ENCODE measurements at places on chromosomes 7 and 10.

DNA sequence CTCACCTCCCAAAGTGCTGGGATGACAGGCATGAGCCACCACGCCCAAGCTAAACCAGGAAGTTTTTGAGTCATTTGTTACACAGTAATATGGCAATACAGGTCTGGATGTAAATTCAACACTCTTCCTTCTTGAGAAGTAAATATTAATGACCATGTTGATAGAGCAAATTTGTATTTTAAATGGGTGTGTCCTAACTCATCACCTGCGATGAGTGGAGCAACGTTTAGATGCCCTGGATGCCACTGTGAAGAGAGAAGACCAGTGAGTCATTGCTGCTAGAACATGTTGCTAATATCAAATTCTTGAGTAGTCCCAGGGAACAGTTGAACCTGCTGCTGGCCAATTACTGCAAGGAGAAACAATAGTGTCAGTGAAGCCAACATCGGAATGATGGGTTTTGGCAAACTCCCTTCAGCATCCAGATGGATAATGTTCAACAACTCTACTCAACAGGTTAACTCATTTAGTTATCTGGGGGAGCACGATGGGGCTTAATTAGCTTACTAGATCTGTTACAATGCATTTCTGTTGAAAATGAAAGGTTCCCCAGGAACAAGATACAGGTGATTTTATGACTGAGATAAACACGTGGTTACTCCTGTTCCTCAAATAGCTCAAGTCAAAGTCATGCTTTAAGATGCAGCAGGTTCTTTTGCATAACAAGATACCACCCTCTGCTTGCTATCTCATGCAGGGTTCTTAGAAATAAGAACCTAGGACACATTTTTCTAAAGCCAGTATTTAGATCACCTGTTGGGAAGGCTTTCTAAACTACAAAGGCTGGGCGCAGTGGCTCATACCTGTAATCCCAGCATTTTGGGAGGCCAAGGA lies 146.8 kb downstream of the CALN1 start:
- peak; percentile 69 for DNase-seq

DNA sequence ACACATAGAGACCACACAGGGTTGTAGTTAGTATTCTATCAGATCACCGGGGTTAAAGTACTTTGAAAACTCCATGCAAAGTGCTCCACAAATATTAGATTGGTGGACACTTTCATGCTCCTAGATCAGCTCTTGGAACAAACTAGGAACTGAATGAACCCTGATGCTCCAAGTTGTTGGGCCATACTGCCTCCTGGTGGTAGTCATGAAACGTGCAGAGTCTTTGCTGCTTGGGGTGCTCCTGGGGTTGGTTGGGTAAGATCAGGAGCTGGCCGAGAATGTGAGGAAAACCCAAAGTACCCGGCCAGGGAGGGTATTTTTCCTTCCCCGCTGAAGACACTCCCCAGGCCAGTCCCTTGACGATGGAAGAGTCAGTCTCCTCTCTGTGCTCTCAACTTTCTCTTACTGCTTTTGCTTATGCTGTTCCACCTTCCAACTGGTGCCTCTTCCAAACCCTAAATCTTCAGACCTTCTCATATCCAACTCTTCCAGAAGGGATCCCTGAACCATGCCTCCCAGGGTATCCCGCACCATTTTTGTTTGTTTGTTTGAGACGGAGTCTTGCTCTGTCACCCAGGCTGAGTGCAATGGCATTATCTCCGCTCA lies 918 bp upstream of the RPEL1 start:
- DNase-seq, result peak; percentile 64

- DNase-seq, result no peak
Measured at GRCh38 chr10:104331208-104331838, 6.9 kb downstream of the ITPRIP start.

DNA sequence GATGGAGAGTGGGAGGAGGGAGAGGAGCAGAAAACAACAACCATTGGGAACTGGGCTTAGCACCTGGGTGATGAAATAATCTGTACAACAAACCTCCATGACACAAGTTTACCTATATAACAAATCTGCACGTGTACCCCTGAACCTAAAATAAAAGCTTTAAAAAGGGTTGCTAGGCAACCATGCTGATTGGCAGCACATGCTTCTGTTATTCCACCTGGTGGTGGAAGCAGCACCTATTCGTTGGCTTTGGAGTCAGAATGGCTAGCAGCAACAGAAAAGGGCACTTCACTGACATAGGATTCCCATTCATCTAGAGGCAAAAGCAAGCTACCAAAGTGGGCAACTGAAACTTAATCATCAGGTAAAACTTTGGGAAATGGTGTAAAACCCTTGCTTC lies 57.1 kb downstream of the RELN start:
- DNase-seq, result no peak

DNA sequence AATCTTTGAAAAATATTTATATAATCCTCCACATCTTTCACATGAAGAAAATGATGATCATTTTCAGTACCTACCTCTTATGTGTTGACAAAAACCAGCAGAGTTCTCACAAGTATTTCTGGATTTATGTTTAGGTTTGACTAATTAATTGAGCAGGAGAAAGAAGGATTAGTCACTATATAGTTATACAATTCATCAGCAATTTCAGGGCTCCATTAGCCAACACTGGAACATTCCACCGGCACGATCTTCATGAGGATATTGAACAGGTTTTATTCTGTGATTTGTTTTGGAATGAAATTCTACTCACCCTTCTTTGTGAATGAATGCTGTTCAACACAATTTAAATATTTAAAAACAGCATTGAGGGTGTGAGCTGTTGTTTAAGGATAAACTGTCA lies 163.2 kb downstream of the SEM1 start:
- no peak for DNase-seq

GRCh38 chr7:1447551-1448244 lies 11.6 kb downstream of the MICALL2 start:
- no peak for DNase-seq

- peak; percentile 60 for DNase-seq
Measured at GRCh38 chr10:125084191-125084613, 76.2 kb downstream of the CTBP2 start.

- DNase-seq, result no peak
Measured at GRCh38 chr10:3407208-3407607, 234.6 kb upstream of the PITRM1 start.

GRCh38 chr7:132518839-132519173 lies 57.5 kb downstream of the PLXNA4 start:
- DNase-seq, result no peak

DNA sequence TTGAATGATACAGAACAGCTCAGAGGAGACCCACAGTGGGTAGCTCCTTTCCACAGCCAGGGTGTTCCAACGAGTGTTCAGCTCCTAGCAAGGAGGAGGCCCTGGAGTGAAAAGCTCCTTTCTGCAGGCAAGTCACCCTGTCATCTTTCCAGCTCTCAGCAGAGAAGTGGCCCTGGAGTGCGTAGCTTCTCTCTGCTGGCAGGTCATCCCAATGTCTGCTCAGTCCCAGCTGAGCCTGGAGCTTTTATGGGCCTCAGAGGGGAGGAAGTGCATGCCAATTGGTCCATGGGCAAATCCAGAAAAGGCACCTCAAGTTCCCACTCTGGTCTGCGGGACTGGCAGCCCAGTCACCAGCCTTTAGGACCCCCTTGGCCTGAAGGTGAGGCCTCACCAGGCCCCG lies 30.8 kb upstream of the ZMYND11 start:
- DNase-seq, result no peak

Measured in iPS DF 19.7 (cell line).